Large intestine (tissue), 12 donors: ENCODE measurements at places on chromosomes 7 and 10.

DNA sequence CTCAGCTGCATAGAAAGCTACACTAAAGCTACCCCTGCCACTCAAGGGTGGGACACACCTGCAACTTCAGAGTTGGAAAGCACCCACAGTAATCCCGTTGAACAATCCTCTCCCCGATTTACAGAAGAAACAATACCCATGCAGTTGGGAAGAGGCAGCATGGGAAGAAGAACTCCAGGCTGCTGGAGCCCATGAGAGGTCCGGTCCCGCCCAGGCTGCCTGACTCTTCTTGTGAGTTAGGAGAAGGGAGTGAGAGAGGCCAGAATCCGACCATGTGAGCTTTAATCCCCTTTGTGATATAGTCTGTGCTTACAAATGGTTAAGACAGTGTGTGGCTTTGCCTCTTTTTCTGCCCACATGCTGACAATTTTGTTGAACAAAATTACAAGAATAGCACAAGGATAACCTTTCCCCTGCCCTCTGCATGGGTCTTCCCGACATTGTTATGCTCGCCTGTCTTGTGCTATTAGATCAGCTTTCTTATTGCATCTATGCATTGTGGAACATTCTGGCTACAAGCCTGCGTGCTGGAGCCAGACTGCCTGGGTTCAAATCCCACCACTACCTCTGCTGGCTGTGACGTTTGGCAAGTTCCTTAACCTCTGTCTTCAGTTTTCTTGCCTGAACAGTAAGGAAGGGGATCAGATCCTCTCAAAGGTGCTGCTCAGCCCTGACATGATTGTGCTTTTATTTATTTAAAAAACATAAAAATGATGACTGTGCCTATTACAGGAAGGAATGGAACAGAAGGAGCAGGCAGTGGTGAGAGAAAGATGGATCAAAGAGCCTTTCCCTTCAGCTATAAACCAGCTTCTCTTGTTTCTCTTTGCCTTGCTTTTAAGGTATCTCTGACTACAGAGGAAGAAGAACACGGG is 56.0 kb downstream of the BPGM start:
- DNase-seq = no peak
- no peak overlapping the region for H3K27ac ChIP-seq
- peaks cover 2% of the 10 kb centered on the region for H3K27me3 ChIP-seq
- H3K4me1 ChIP-seq = no peaks in the 10 kb centered on the region
- no peaks in the 10 kb centered on the region for H3K36me3 ChIP-seq
- H3K4me3 ChIP-seq = no peak overlapping the region

DNA sequence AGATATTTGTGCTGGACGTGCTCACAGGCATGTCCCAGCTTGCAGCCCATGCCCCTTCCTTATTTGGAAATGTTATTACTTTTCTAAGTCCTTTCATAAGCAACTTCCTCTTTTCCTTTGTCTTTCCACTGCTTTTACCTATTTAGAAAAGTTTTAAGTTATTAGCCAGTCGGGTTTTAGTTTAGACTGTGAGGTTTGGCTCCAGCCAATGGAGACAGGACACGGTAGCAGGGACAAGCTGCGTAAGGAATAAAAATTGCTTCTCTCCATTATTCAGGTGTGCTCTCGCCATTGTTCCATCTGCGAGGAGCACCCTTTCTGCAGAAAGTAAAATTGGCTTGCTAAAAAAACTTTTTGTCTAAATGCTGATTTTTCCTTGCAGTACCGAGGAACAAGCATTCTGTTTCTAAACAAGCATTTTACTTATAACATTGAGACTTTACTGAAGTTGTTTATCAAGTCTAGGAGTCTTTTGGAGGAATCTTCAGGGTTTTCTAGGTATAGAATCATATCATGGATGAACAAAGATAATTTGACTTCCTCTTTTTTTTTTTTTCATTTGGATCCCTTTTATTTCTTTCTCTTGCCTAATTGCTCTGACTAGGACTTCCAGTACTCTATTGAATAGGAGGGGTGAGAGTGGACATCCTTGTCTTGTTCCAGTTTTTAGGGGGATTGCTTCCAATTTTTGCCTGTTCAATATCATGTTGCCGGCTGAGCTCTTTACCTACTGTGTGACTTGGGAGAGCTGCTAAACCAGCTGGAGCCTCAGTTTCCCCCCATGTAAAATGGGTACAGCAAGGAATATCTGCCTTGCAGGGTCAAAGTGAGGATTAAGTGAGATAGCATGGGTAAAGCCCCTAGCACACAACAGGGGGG is 63.8 kb downstream of the ALOX5 start:
- H3K27me3 ChIP-seq = no peaks in the 10 kb centered on the region
- H3K4me1 ChIP-seq = no peaks in the 10 kb centered on the region
- H3K36me3 ChIP-seq = no peaks in the 10 kb centered on the region
- no peak overlapping the region for H3K27ac ChIP-seq
- DNase-seq = no peak

DNA sequence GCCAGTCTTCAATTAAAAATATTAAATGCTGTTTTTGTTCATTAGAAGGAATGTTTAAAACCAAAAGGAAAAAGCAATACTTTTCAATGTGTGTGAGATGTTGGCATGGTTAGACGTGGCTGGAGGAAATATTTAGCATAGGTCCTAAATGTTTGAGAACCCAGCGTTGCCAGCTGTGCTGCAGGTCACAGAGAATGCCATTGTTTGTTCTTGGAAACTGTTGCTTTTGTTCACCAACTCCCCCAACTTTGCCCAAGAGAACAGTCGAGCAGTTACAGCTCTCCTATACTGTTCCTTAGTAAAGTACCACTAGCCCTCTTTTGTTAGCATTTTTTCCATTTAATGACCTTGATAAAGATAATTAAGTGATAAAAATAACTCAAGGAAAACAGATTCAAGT is 44.5 kb upstream of the ELMO1 start:
- H3K36me3 ChIP-seq = no peaks in the 10 kb centered on the region
- H3K27me3 ChIP-seq = no peaks in the 10 kb centered on the region
- no peak overlapping the region for H3K4me3 ChIP-seq
- no peak for DNase-seq

DNA sequence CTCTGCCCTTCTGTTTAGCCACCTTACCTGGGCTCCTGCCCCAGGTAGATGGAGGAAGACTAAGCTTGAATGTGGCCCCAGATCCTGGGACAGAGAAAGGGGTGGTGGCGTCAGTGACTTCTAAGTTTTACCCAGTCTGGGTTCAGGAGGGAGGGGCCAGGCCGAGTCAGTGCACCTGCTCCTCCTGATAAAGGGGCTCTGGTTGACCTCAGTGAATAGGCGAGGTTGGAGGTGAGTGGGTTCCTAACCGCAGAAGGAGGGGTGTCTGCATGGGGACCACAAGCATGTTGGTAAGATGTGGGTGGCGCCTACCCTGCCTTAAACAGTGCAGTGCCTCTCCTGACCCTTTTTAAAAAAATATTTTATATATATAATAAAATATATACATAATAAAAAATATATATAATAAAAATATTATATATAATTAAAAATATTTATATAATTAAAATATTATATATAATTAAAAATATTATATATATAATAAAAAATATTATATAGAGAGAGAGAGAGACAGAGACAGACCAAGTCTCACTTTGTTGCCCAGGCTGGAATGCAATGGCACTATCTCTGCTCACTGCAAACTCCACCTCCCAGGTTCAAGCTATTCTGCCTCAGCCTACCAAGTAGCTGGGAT is 97.3 kb upstream of the GTF2I start:
- H3K27ac ChIP-seq = no peak overlapping the region
- no peaks in the 10 kb centered on the region for H3K4me1 ChIP-seq
- no peak for DNase-seq
- H3K36me3 ChIP-seq = peaks cover 73% of the 10 kb centered on the region
- H3K27me3 ChIP-seq = no peaks in the 10 kb centered on the region

- no peaks in the 10 kb centered on the region for H3K4me1 ChIP-seq
- no peak for DNase-seq
- no peaks in the 10 kb centered on the region for H3K36me3 ChIP-seq
- no peak overlapping the region for H3K4me3 ChIP-seq
- H3K27ac ChIP-seq = no peak overlapping the region
Measured at GRCh38 chr10:88565072-88565471, 18.0 kb downstream of the RNLS start.

- H3K27me3 ChIP-seq = no peaks in the 10 kb centered on the region
- no peak overlapping the region for H3K27ac ChIP-seq
- H3K36me3 ChIP-seq = peaks cover 50% of the 10 kb centered on the region
- H3K4me3 ChIP-seq = no peak overlapping the region
- DNase-seq = no peak
- H3K4me1 ChIP-seq = no peaks in the 10 kb centered on the region
Measured at GRCh38 chr7:38757931-38758330, 126.8 kb upstream of the AMPH start.

GRCh38 chr7:78080241-78080640 is 281.7 kb downstream of the PHTF2 start:
- no peak overlapping the region for H3K27ac ChIP-seq
- H3K27me3 ChIP-seq = peaks cover 4% of the 10 kb centered on the region
- H3K36me3 ChIP-seq = no peaks in the 10 kb centered on the region
- no peak overlapping the region for H3K4me3 ChIP-seq
- no peaks in the 10 kb centered on the region for H3K4me1 ChIP-seq

GRCh38 chr7:141460781-141461715 is 90.2 kb upstream of the AGK start:
- H3K4me1 ChIP-seq = no peaks in the 10 kb centered on the region
- no peaks in the 10 kb centered on the region for H3K36me3 ChIP-seq
- no peak overlapping the region for H3K4me3 ChIP-seq
- H3K27ac ChIP-seq = no peak overlapping the region

DNA sequence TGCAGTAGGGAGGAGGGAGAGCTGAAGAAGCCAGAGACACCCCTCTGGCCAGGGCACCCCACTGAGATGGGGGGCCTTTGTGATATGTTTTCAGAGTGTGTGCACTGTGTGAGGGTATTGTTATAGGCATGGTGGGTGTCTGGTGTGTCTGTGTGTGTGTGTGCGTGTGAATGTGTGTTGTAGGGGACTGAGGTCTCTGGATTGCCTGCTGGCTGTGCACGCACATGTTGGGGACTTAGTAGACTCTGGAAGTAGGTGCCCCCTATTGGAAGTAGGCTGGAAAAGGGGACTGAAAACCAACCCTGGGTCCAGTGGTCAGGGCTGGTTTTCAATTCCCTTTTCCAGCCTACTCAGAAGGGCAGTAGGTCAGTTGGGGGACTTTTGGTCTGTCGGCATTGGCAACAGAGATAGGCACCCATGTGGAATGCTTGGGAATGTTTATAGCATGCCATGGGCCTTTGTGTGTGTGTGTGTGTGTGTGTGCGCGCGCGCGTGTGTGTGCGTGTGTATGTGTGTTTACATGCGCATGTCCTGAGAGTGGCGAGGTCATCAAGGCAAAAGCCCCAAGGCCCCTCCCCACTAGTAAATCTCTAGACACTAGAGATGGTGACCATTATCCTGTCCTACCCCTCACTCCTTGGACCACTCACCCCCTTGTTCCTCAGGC is 78.8 kb downstream of the HIF1AN start:
- H3K27ac ChIP-seq = no peak overlapping the region
- H3K4me3 ChIP-seq = no peak overlapping the region
- no peaks in the 10 kb centered on the region for H3K4me1 ChIP-seq

GRCh38 chr7:30974605-30975255 is 11.0 kb downstream of the GHRHR start:
- DNase-seq = peak; percentile 82
- H3K27ac ChIP-seq = no peak overlapping the region
- H3K4me1 ChIP-seq = peaks cover 10% of the 10 kb centered on the region
- no peak overlapping the region for H3K4me3 ChIP-seq
- H3K27me3 ChIP-seq = no peaks in the 10 kb centered on the region
- H3K36me3 ChIP-seq = no peaks in the 10 kb centered on the region

DNA sequence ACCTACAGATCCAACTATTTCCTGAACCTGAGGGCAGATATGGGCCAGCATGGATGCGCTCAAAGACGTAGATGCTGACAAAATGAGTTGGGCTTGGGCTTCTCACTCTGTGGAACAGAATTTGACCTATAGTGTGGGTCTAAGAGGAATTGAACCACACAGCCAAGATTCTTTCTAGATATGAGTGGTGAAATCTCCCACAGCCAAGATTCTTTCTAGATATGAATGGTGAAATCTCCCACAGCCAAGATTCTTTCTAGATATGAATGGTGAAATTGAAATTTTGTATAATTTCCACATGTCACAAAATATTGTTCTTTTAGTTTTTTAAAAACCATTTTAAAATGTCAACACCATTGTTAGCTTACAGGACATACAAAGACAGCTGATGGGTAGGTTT is 215.4 kb upstream of the LRGUK start:
- H3K4me1 ChIP-seq = no peaks in the 10 kb centered on the region
- no peaks in the 10 kb centered on the region for H3K36me3 ChIP-seq
- DNase-seq = no peak

GRCh38 chr10:119654540-119654939 is 3.4 kb downstream of the BAG3 start:
- H3K27ac ChIP-seq = no peak overlapping the region
- no peaks in the 10 kb centered on the region for H3K27me3 ChIP-seq
- H3K4me1 ChIP-seq = no peaks in the 10 kb centered on the region
- no peak overlapping the region for H3K4me3 ChIP-seq

- no peak overlapping the region for H3K4me3 ChIP-seq
- H3K4me1 ChIP-seq = peaks cover 17% of the 10 kb centered on the region
- H3K36me3 ChIP-seq = no peaks in the 10 kb centered on the region
- DNase-seq = no peak
Measured at GRCh38 chr7:27345164-27345887, 102.7 kb downstream of the EVX1 start.

- H3K4me3 ChIP-seq = no peak overlapping the region
- peak; percentile 48 for DNase-seq
- no peaks in the 10 kb centered on the region for H3K27me3 ChIP-seq
- H3K4me1 ChIP-seq = peaks cover 10% of the 10 kb centered on the region
Measured at GRCh38 chr10:119737823-119738222, 12.0 kb downstream of the INPP5F start.
